ENCODE measurements at places on chromosomes 3 and 15.

DNA sequence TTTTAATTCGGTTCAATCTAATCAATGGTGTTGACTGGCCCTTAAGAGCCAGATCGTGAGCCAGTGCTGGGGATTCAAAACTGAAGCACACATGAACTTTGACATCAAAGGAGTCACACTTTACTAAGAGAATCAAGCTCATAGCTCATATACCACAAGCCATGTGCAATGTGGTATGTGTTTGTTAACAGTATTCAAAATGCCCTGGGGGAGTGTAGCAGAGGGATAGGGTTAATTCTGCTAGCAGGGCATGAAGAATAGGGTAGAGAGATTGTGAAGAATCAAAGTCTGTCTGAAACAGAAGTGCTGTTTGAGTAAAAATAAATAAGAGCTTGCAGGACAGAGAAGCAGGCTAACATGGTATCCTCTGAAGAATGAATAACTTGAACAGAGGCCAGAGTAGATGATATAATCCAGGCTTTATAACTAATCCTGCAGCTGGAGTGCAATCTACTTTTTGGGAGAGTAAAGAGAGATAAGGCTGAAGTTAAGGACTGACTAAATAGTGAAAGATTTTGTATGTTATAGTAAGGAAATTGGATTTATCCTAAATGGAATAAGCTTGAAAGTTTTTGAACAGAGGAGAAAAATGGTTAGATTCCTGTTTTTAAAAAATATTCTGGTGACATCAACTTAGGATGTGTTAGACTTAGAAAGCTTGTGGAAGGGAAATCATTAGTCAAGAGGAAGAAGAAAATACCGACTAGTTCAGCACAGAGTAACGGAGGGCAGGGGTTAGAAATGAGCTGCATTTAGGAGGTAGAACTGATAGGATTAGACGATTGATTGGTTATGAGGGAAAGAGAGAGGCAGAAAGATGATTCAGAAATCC, 292.0 kb downstream of the NFKBIZ start:
- DNase-seq = no peak

DNA sequence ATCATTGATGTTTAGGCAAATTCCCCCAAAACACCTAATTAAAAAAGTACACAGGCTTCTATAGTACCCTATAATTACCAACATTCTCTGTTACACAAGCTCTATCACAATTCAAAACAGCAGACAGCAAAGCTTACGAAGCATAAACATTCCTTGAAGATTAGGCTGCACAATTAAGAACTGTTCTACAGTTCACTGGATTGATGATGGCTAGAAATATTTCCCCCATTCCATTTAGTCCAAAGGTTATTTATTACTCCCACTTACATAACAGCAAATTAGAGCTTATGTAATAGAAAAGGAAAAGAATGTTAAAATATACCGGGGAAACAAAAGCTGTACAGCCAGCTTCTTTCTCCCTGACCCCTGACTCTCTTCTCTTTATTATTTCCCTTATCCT, 49.3 kb downstream of the UACA start:
- DNase-seq = no peak

DNA sequence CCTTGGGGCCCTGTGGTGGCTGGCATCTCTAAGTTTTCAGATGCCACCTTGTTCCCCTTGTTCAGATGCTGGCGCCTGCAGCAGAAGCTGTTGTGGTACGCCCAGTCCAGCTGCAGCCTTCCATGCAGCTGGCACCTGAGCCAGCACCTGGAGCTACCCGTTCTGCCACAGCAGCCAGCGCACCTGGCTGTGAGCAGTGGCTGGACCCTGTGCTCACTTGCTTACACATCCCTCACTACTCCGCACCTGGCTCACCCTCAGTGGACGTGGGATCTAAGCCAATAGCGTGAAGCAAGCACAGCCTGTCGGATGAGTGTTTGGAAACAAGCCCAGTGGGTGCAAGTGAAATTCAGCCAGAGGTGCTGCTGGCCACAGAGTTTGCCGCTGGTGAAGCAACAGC, 607.5 kb upstream of the BCHE start:
- DNase-seq = no peak

DNA sequence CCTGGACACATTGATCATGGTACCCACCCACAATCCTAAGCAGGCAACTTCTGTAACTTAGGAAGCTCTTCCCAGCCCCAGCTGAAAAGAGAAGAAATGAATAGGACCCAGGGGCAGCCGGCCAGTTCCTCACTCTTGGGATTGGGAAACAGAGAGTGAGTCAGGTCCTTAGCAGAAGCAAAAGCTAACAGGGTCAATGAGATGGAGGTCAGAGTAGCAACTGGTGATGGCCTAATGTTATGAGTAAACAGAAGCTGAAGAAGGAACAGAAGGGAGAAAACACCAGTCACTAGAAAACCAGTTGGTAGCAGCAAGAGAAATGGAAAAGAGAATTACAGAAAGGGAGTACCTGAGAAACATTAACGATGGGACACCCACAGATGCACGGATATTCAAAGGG, 20.0 kb downstream of the RIOX2 start:
- no peak for DNase-seq

DNA sequence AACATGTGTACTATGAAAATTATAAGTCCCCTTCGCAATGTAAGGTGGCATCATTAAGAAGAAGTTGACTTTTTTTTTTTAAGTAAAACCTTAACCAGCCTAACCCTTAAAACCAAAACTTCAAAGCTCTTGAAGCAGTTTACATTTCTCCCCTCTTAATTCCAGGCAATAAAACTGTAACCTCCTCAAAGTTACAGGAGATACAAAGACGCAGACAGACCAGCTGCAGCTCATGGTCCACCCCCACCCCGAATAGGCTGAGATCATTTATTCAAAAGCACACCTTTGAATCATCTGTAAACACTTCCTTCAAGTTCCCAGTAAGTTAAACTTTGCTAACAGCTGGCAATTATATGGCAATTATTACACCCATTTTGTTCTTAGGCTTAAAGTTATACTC, 414.5 kb downstream of the ERC2 start:
- no peak for DNase-seq

GRCh38 chr3:109033000-109033660, 79.5 kb upstream of the GUCA1C start:
- no peak for DNase-seq

- DNase-seq = no peak
Observed at GRCh38 chr3:14406766-14407165, 4.4 kb downstream of the SLC6A6 start.

GRCh38 chr3:125605756-125606155, 10.5 kb upstream of the OSBPL11 start:
- no peak for DNase-seq

DNA sequence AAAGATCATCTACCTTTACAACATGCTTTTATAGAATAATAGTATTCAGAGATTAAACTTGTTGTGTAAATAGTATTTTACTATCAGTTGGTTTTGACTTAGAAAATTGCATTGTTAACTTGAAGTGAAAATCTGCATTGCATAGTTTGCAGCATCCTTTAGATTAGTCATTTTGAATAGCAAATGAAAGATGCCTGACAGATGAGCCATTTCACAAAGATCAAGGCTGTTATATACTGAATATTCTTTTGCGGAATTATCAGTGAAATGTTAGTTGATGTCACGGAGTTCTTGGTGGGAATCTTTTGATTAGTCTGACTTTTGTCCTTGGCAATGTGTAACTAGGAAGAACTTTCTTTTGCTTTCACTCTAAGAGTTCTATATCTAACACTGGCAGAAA, 24.5 kb downstream of the RSRC1 start:
- DNase-seq = no peak

DNA sequence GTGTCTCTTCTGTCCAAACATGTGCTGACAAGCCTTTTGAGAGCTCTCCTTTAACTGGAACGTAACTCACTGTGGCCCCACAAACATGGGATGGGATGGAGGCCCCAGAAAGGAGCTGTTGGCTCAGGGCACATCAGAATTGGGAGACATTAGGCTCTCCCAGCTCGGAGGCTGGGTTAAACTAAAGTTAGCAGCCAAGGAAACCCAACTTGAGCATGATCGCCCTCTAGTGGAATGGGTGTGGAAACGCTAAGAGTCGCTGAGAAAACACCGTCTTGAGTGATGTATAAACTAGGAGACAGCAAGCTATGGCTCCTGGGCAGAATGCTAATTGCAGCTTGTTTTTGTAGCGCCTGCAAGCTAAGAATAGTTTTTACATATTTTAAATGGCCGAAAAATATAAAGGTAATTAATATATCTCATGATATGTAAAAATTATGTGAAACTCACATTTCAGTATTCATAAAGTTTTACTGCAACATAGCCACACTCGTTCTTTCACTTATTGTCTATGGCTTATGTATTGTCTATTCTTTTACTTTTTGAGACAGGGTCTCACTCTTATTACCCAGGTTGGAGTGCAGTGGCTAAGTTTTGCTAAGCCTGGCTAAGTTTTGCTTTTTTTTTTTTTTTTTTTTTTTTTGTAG, 138.8 kb upstream of the HACD2 start:
- DNase-seq = peak; percentile 48
